Stimulated activated CD8-positive, alpha-beta memory T cell treated with anti-CD3 and anti-CD28 coated beads, Interleukin-4, amount 100 ng/mL, for 1 hour (primary cell): ENCODE measurements at places on chromosomes 13 and 19.

- no peak for DNase-seq
Measured at GRCh38 chr19:17348700-17349099, 11.3 kb downstream of the GTPBP3 start.

GRCh38 chr19:2514981-2515518 lies 39.1 kb downstream of the GADD45B start:
- no peak for DNase-seq

GRCh38 chr19:56294549-56294948 lies 20.1 kb downstream of the ZSCAN5A start:
- DNase-seq = no peak

- no peak for DNase-seq
Measured at GRCh38 chr19:7787141-7787540, 24.1 kb downstream of the CLEC4M start.

- DNase-seq = no peak
Measured at GRCh38 chr13:31891472-31891871, 140.1 kb upstream of the FRY start.

- no peak for DNase-seq
Measured at GRCh38 chr13:112248862-112249592, 127.1 kb upstream of the SPACA7 start.

- no peak for DNase-seq
Measured at GRCh38 chr13:98927951-98928927, 49.6 kb downstream of the DOCK9 start.

DNA sequence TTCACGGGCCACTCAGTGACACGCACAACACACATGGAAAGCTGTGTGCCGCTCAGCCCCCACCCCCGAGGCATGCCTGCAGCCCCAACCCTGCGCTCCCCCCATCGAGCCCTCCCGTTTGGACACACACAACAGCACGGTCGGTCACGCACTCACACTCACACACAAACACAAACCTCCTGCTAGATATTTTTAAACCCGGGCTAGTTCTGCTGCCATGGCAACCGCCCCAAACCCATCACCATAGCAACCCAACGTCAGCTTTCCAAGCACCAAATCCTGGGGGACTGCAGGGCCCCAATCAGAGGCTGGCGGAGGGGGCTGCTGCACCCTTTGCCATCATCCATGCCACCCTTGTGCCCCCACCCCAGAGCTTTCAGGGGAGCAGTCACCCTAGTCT lies 2.5 kb upstream of the NOVA2 start:
- no peak for DNase-seq

GRCh38 chr13:86900906-86901305 lies 770.3 kb upstream of the SLITRK5 start:
- no peak for DNase-seq

DNA sequence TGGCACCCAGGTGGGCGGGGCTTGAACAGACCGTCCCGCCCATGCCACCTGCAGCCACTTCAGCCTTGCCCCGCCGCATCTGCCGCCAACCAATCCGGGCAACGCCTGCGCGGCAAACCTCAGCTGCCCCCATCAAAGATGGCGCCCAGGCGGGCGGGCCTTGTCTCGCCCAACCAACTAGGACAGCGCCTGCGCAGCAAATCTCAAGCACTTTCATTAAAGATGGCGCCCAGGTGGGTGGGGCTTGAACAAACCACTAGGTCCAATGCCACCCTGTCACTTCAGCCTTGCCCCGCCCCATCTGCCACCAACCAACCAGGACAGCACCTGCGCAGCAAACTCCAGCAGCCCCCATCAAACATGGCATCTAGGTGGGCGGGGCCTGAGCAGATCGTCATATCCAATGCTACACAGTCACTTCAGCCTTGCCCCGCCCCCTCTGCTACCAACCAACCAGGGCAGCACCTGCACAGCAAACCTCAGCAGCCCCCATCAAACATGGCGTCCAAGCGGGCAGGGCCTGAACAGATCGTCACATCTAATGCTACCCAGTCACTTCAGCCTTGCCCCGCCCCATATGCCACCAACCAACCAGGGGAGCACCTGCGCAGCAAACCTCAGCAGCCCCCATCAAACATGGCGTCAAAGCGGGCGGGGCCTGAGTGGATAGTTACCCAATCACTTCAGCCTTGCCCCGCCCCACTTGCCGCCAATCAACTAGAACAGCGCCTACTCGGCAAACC lies 1.4 kb downstream of the PEG3 start:
- no peak for DNase-seq

- no peak for DNase-seq
Measured at GRCh38 chr19:18605196-18605545, 1.4 kb downstream of the CRLF1 start.

DNA sequence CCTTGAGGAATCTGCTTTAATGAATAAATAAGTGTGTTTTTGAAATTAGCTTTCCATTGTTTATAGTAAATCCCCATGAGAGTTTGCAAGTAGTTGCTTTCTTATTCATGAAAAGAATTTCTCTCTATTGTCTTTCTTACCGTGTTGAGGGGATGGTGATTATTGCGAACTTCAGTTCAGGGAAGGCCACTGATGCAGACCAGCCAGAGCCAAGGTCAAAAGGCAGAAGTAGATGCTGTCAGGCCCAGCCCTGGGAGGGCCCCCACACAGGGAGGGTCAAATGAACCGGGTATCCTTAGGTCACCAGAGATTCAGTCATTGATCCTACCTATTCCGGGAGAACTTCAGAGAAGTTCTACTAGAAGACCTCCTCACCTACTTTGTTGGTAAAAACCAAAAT lies 185.9 kb downstream of the NUFIP1 start:
- no peak for DNase-seq

- no peak for DNase-seq
Measured at GRCh38 chr19:3949997-3950859, 17.4 kb downstream of the NMRK2 start.

GRCh38 chr19:46469541-46470185 lies 1.7 kb downstream of the PNMA8A start:
- no peak for DNase-seq

GRCh38 chr19:35447606-35448469 lies at the start of gene FFAR2:
Gene FFAR2, plus strand, starts transcription at chr19:35448257. Its CDS starts 1,458 bp downstream, at chr19:35449715.
- DNase-seq = no peak

- DNase-seq = no peak
Measured at GRCh38 chr19:48619692-48620585, 633 bp downstream of the SPHK2 start.
